NCI-H226 (cell line): ENCODE measurements at places on chromosomes 12 and 14.
A peak's percentile ranks its signal among the peaks of the same experiment; 100 is the strongest.

DNA sequence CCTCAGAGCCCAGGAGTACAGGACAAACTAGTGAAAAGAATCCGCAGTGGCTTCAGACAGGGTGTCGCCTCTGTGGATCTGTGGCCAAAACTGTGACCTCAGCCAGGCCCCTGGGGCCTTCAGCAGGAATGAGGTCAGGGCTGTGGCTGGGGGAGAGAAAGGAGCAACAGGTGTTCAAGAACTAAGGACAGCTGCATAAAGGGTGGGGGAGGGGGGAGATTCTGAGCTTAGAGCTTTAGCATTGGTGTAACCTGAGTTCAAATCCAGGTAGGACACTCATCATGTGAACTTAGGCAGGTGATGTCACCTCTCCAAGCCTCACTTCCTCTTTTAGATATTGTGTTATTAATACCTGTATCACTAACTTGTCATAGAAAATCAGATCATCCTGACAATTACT lies 40.9 kb upstream of the CORO1C start:
- no peak for DNase-seq

DNA sequence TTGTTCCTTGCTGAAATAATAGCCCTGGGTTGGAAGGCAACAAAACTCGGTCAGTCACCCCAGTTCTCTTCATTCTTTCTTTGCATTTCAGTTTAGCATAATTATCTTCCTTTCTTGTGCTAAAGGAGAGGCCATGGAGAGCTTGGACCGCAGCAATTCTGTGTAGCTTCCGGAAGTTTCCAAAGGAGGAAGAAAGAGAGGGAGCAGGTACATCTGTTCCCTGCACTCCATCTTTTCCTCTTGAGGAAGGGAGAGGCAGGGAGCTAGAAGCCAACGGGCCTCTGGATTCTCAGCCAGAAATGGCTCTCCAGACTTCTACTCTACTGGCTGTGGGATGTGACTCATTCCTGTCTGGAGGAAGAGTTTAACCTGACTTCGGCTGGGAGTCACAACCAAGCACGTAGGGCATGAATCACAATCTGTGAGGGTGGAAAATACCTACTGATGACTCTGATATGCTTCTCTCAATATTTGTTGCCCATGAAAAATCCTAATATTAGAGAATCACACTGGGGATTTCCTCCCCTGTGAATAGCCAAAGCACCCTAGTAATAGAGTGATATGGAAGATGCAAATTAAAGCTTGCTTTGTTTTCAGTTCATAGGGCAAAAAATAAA lies 17.0 kb downstream of the ANO6 start:
- DNase-seq = peak; percentile 100

GRCh38 chr14:23319746-23320583 lies 1.3 kb upstream of the PABPN1 start:
- no peak for DNase-seq

DNA sequence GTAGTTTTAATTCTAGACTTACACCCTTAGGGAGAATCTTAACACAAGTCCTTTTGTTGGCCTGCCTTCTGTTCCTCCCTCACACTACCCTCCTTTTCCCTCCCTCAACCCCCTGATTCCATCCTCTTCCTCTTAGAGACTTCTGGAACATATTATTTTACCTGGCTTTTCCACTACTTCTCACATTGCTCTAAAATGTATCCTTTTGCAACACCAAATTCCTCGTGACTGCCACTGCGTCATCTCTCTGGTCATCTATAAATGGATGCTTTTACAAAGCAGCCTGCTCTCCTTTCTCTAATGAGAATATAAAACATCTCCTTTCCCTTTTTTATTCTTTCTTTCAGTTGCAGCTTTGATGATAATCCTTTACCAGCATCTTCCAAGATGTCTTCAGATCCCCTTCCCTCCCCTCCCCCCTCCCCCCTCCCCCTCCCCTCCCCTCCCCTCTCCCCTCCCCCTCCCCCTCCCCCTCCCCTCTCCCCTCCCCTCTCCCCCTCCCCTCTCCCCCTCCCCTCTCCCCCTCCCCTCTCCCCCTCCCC lies 93.6 kb downstream of the DIP2B start:
- DNase-seq = no peak

DNA sequence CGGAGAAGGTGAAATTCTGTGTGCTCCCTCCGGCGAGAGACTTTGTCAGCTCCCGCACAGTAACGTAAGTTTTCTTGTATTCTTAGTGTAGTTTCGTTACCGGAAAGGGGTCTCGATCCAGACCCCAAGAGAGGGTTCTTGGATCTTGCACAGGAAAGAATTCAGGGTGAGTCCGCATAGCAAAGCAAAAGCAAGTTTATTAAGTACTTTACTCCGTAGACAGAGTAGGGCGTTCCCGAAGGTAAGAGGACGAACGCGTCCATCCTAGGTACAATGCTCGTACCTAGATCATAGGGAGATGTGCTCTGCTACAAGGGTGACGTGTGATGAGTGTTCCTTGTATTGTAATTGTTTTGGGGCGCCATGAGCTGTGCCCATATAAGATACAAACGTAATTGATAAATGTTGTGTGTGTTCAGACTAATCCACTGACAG lies 293 bp downstream of the IFI27L1 start:
- no peak for DNase-seq

GRCh38 chr14:50123062-50123461 lies 6.7 kb upstream of the VCPKMT start:
- DNase-seq = no peak

DNA sequence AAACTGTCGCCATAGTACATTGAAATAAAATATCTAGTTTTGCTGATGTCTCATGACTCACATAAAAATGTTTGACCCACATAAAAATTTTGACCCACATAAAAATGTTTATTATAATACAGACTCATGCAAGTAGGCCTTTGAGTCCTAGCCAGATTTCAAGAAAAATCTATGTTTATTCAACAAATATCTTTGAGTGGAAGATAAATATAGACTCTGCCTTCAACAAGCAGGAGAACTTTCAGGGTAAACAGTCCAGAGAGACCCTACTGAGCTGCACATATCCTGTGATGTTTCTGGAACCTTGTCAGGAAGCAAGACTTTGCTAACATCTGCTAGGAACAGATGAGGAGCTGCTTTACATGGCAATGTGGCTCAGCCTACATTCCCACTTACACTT lies 283.1 kb downstream of the MDGA2 start:
- no peak for DNase-seq

DNA sequence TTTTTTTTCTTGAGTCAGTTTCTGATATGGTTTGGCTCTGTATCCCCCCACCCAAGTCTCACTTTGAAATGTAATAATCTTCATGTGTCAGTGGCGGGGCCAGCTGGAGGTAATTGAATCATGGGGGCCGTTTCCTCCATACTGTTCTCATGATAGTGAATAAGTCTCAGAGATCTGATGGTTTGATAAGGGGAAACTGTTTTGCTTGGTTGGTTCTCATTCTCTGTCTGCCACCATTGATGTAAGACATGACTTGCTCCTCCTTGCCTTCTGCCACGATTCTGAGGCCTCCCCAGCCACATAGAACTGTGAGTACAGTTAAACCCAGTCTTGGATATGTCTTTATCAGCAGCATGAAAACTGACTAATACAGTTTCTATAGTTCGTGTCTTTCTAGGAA lies 42.9 kb downstream of the WNK1 start:
- DNase-seq = no peak

GRCh38 chr12:3965046-3965445 lies 91.8 kb upstream of the PARP11 start:
- DNase-seq = no peak

DNA sequence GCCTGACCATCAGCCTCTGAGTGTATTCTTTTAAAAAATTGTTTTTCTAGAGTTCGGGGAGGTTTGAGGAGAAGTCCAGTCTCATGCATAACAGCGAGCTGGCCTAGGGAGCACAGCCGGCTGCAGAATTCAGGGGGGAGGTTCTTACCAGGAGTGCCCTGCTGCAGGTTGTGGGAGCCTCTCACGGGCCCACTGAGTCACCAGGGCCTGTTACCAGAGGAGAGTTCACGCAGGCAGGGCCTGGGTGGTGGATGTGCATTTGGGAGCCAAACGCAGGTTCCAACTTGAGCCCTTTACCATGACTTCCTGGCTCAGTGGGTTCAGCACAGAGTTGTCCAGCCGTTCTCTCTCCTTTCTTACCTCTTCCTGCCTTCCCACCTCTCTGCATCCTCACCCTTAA lies 14.4 kb downstream of the CD9 start:
- DNase-seq = no peak

- no peak for DNase-seq
These were observed 16.5 kb downstream of the KLHL28 start for GRCh38 chr14:44945264-44945663.

DNA sequence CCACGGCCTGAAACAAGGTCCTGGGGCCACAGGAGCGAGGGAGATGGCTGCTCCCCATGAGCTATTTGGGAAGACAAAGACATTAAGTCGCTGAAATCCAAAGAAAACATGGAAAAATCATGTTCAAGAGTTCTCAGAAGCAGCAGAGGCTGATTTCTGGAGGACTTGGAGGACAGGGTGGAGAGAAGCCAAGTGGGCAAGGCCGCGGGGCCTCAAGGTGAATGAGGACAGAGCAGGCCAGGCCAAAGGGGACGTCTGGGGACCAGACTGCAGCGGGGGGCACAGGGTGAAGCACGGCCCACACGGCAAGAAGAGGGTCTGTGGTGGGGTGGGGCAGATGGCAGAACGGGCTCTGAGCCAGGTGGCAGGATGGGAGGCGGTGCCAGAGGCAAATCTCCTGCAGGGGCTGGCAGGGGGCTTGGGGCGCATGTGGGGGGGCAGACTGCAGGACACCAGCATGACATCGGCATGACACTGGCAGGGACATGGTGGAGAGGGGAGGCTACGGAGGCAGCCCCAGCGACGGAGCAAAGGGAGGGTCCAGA lies 48.9 kb downstream of the RNF34 start:
- no peak for DNase-seq

DNA sequence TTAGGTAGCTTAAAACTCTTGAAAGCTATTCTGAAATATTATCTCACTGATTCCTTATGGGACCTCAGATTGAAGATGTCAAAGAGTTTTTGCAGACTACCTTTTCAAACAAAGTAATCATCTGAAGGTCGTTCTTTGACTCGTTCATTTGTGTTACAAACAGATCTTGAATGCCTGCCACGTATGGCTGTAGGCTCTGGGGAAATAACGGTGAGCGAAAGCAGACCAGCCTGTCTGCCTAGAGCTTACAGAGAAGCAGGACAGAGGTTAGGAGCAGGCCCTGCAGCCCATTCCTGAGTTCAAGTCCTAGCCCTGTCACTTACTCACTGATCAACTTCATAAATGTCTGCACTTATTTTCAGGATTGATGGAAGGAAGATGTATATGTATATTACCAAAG lies 83.6 kb downstream of the FLRT2 start:
- no peak for DNase-seq

- DNase-seq = peak; percentile 9
These were observed 974.7 kb downstream of the NRXN3 start for GRCh38 chr14:79144896-79145295.

DNA sequence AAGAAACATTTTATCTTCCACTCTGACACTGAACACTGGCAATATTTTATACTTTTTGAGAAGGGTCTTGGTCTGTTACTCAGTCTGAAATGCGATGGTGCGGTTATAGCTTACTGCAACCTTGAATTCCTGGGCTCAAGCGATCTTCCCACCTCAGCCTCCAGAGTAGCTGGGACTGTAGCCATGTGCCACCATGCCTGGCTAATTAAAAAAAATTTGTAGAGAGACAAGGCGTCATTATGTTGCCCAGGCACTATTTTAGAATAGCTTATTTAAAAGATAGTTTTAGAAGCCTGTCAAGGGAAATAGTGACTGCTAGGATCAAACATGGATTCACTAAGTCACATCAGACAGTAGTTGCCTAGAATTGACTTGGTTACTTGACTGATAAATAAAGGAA lies 5.9 kb downstream of the ERC1 start:
- DNase-seq = no peak

GRCh38 chr14:80714474-80714873 lies 227.1 kb downstream of the CEP128 start:
- DNase-seq = no peak

DNA sequence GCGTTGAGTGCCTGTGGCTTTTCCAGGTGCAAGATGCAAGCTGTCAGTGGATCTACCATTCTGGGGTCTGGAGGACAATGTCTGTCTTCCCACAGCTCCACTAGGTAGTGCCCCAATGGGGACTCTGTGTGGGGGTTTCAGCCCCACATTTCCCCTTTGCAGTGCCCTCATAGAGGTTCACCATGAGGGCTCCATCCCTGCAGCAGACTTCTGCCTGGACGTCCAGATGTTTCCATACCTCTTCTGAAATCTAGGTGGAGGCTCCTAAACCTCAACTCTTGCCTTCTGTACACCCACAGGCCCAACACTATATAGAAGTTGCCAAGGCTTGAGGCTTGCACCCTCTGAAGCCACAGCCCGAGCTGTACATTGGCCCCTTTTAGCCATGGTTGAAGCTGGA lies 52.9 kb downstream of the PRKCH start:
- no peak for DNase-seq

- DNase-seq = no peak
These were observed 29.0 kb downstream of the LGMN start for GRCh38 chr14:92719421-92719820.

- DNase-seq = no peak
These were observed 21.5 kb downstream of the ALDH2 start for GRCh38 chr12:111788178-111788654.

DNA sequence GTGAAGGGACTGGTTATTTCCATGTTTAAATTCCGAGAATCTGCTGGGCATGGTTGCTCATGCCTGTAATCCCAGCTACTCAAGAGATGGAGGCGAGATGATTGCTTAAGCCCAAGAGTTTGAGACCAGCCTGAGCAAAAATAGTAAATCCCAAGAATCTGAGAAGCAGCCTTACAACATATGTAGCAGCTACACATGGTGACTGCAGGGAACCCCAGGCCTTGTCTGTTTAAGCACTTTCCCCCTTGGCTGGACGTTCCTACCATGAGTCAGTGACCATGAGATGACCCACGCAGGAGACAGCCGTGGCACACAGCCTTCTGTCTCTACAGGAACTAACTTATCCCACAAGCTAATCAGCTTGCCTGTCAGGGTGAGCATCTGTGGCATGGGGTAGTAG lies 5.5 kb upstream of the SLC24A4 start:
- no peak for DNase-seq

GRCh38 chr14:95541932-95542930 lies 7.4 kb downstream of the GLRX5 start:
- no peak for DNase-seq

DNA sequence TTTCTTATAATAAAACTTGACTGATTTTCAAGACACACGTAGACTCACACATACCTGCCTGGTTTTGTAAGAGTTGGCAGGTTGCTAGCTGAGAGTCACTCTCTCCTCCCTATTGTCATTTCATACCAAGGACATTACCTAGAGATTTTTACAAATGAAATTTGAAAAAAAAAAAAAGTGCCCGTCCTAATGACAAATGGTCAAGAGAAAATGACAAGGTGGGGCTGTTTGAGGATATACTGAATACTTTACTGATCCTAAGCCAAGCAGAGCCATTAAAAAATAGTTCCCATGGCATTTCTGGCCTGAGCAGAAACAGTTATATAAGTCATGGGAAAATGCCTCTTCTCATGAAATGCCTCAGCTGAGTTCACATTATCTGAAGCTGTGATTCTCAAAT lies 150.2 kb downstream of the DYRK2 start:
- no peak for DNase-seq

GRCh38 chr14:67263499-67264149 lies 22.4 kb downstream of the PALS1 start:
- peak; percentile 77 for DNase-seq
